ENCODE measurements at places on chromosomes 16 and 17.

GRCh38 chr16:1325673-1326371 is 7.6 kb upstream of the BAIAP3 start:
- no peak for DNase-seq

GRCh38 chr17:17971431-17972125 is 622 bp downstream of the TOM1L2 start:
- no peak for DNase-seq

DNA sequence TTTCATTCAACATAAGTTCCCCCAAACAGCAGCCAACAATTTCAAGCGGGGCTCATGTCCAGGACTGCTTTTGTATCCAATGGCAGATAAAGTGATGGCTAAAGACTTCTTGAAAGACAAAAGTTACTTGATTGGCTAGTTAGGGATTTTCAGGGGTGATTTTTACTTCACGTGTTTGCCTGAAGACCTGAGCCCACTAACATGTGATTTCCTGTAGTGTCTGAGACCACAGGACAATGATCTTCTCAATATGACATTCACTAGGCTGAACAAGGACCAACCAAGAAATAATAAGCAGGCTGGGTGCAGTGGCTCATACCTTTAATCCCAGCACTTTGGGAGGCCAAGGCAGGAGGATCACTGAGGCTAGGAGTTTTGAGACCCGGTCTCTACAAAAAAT is 10.4 kb downstream of the TVP23A start:
- no peak for DNase-seq

- DNase-seq = no peak
Measured at GRCh38 chr16:57128771-57129389, 36.5 kb downstream of the CPNE2 start.

- DNase-seq = no peak
Measured at GRCh38 chr17:79607940-79608623, 2.8 kb downstream of the RBFOX3 start.

GRCh38 chr17:76378548-76379274 is 5.7 kb upstream of the SPHK1 start:
- DNase-seq = no peak

GRCh38 chr16:66678337-66678736 is 18.2 kb downstream of the CMTM4 start:
- no peak for DNase-seq

GRCh38 chr17:20263595-20263994 is 203.7 kb downstream of the LGALS9B start:
- DNase-seq = no peak

DNA sequence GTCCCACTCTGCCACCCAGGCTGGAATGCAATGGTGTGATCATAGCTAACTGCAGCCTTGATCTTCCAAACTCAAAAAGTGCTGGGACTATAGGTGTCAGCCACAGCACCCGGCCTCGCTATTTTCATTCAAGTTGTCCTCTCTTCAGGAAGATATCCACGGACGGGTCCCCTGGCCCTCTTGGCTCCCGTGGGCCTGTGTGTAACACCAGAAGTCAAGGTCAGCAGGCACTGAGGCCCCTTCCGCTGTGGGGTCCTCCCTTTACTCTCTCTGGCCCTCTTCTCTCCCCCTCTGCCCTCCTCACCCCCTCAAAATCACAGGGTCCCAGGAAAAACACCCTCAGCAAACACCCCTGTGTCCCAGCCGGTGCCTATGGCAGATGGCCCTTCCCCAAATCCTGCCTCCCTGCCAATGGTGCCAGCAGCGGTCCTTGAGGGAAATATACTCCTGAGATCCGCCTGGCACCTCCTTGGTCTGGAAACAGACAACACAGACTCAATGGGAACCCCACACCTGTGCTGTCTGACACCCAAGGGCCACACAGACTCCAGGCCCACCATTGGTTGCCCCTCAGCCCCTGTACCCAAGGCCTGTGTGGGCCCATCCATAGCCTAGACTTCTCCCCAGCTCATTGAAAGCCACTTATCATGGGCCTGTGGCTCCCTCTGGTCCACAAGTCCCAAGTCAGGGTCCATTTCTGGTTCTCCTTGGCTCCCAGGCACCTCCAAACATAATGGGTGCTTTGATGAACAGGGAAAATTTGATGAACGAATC is 221.5 kb downstream of the ZNF423 start:
- DNase-seq = no peak

GRCh38 chr17:27217631-27218030 is 76.3 kb upstream of the WSB1 start:
- DNase-seq = no peak

DNA sequence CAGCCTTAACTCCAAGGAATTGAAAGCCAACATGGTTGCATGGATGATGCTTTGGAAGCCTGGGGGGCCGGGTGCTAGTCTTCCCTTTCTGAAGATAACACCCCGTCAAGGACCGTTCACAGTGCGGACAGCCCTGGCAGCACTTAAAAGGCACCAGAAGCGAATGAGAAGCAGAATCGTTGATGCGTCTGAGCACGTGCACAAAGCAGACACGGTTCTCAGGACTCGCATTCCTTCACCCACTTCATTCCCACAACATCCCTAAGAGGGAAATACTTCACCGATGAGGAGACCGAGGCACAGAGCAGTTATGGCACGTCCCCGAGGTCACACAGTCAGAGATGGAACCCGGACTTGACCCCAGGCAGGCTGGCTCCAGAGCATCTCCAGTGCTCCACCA is 14.2 kb downstream of the TRPV1 start:
- no peak for DNase-seq

GRCh38 chr17:1447052-1447451 is 9.0 kb downstream of the CRK start:
- no peak for DNase-seq

DNA sequence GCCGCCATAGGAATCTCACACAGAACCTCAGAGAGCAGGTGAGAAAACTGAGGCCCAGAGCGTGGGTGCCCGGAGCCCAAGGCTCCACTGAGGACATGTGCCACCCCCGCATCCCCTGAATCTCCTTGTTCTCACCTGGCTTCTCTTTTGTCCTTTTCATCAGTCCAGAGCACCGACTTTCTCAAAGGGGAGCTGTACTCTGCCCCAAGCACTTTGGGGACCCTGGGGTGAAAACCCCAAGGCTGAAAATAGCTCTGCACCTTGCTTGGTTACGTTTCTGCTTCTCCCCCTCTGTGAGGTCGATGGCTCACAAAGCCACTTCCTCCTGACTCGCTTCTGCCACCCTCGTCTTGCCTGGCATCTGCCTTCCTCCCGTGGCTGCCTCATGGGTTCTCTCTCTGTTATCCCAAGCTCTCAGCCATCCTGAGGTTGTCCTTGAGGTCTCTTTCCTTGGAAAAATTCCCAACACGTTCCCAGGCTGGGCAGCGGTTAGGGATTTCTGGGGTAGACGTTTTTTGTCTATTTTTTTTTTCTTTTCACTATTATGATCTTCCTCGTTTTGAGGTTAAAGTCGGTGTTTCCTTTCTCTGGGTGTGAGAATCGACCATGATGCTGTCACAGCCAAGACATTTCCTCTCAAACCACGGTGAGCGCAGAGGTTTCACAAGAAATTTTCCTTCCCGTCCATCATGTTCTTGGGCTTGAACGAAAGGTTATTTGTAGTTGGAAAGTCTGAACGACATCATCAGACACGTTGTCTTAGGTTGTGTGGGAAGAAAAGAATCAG is 37.2 kb downstream of the IRF8 start:
- peak; percentile 45 for DNase-seq

- no peak for DNase-seq
Measured at GRCh38 chr16:2015947-2016208, 3.7 kb upstream of the NPW start.

DNA sequence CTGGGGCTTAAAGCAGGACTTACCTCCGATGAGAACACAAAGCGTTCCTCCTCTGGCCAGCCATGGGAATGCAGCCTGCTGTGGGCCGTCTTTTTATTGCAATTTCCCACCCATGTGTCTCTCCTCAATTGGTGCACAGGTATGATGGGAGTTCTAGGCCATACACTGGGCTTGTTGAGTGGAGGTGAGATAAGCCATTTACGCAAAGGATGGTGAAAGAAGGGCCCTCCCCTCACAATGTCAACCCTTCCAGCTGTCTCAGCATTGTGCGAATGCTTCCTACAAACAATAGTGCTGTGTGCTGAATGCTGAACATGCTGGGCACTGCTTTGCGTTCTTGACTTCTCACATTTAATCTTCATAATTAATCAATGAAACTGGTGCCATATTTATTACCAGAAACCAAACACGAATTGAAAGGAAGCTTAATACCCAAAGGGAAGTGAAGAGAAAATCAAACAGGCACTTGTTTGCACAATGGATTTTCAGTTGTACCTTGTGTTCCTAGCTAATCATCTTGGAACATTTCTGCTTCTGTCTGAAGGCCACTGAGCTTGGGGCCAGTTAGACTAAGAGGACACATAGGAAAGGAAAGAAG is at the start of gene GP2:
GP2 (minus strand) TSS at position 70 of the 598 bp plus-strand sequence. CDS start 1,082 bp downstream, outside the sequence.
- DNase-seq = no peak

DNA sequence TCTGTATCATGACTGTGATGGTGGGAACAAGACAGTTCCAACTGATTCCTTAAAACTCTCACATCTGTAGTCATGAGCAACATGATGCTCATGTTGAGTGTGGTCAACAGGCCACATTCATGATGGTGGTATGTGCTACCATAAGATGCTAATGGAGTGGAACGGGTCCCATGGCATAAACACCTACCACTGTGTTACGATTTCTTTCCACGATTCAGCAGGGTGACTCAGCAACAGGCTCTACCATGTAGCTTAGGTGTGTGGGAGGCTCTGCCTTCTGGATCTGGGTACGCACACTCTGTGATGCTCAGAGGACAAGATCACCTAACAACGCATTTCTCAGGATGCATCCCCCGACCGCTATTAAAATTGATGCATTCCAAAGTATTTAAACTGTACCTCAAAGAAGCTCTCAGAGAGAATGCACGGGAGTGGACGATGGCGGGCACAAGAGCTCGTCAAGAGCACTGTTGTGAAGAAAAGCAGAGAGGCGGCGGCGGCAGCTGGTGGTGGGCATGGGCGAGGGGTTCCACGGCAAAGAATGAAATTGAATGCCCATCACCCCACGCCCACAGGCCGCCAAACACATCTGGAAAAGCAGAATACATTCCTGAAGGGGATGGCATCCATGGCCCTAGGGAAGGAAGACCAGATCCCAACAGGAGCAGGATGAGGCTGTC is 133.3 kb downstream of the ZNF778 start:
- no peak for DNase-seq

DNA sequence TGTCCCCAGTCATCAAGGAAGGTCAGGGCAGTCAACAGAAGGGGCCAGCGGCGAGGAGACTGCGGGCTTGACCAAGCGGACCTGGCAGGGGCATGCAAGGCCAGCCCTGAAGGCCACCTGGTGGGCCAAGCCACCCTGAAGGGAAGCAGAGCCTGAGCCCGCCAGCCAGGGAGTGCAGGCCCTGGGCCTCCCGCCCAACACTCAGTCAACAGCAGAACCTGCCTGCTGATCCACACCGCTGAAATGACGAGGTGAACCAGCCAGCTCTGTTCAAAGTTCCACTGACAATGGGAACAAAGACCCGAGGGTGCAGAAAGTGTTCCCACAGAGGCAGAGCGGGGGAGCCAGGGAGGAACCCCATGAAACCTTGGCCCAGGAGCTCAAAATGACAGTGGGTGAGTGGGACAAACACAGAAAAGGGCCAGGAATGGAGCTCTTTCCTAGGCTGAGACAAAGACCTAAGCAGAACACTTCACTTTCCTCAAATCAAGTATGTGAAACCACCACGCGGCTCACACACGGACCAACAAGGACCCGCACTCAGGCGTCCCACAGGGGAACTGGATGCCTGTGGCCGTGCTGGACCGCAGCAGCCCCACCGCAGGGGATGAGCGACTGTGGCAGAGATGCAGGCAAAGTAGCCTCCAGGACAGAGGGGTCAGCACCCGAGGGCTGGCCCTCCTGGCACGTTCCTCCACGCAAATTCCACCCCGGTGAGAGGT is 12.0 kb downstream of the AXIN1 start:
- no peak for DNase-seq

DNA sequence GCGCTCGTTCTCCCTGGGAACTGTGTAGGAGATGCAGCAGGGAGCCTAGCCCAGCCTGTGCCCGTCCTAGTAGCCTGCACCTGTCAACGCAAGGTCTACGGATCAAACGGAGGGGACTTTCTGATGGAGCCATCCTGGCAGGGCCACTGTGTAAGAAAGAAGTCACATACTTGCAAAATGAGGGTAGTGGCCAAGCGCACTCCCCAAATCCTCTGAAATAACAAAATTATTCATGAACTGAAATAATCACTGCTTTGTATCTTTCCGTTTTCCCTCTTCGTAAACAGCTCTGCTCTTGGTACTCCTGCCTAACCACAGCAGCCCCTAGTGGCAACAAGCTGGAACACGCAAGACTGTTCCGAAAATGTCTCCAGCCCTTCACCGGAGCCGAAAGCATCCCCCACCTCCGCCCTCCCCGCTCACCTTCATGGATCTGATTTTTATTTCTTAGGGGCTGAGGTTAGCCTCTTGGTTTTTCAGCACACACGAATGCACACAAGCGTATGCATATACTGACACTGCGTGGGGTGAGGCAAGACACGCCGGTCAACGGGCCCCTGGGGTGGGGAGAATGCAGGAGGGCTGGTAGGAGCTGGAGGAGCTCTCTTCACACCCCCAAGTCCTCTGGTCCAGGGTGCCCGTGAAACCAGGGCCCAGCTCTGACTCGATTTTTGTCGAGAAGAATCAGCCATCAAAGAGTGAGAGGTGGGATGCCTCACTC is 100.8 kb downstream of the ABCC12 start:
- DNase-seq = no peak

Measured in stimulated activated CD8-positive, alpha-beta memory T cell treated with anti-CD3 and anti-CD28 coated beads, Interleukin-4, amount 100 ng/mL, for 1 hour (primary cell).